ENCODE measurements at places on chromosomes 5 and 9. TPM values are rescaled to one million over a fixed set of nuclear protein-coding genes. Genes with fewer than 3 reads are reported as not detected.

- ATAC-seq = no peak
Measured at GRCh38 chr5:78667461-78668103, 19.0 kb upstream of the LHFPL2 start.

DNA sequence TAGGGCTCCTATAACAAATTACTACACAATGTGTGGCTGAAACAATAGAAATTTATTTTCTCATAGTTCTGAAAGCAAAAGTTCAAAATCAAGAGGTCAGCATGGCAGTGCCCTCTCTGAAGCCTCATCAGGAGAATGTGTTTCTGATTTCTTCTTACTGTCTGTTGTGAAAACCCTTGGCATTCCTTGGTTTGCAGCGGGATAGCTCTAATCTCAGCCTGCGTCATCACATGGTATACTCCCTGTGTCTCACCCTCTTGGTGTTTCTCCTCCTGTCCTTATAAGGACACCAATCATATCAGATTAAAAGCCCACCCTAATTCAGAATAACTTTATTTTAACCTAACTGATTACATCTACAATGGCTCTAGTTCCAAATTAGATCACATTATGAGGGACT lies 87.5 kb upstream of the CDH9 start:
- ATAC-seq = no peak

Gene TMOD1
- total RNA-seq = 0.60 TPM

DNA sequence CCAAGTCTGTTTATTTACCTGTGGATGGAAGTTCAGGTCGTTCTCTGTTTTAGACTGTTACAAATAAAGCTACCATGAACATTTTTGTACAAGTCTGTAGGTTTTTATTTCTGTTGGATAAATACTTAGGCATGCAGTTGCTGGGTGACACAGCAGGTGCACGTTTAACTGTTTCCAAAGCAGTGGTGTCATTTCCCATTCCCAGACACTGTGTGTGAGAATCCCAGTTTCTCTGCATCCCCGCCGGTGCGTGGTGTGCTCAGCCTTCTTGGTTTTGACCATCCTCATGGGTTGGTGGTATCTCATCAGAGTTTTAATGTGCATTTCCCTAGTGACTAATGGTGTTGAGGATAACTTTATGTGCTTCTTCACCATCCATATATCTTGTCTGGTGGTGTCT lies 27.2 kb downstream of the AHRR start:
- no peak for ATAC-seq

GRCh38 chr5:145237843-145238242 lies 597.3 kb downstream of the PRELID2 start:
- ATAC-seq = peak; percentile 41

- no peak for ATAC-seq
Measured at GRCh38 chr5:111017731-111018130, 53.8 kb upstream of the TSLP start.

Gene TCF7
- 4.6 TPM for total RNA-seq

GRCh38 chr9:13113751-13114150 lies 165.7 kb downstream of the MPDZ start:
- ATAC-seq = no peak

- ATAC-seq = no peak
Measured at GRCh38 chr9:91805031-91805430, 145.0 kb downstream of the ROR2 start.

DNA sequence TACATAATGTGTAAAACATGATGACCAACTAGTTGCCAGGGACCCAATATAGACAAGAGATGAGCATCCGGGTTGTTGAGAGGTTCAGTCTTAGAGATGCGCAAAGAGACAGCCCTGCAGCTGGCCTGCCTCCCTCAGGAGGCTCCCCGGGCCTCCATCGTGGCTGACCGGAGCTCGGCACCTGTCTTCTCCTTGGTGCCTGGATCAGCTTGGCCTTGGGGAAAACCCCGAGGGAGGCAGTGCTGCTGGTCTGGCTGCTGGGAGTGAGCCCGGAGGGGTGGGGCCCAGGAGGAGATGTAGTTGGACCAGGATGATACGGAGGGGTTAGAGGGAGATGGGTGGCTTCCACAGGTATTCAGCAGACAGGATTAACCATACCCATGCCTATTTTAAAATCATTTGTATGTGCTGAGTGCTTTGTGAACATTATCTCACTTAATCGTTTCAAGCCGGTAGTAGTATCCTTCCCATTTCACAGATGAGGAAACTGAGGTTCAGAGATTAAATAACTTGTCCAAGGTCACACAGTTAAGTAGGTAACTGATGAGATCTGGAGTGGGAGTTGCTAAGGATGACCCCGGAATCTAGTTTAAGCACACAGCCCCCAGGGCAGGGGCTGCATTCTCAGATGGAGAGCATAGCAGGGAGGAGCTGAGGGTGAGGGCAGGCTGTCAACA lies 173.8 kb downstream of the COL23A1 start:
- ATAC-seq = no peak

Gene HAVCR2
- 0.88 TPM for total RNA-seq

DNA sequence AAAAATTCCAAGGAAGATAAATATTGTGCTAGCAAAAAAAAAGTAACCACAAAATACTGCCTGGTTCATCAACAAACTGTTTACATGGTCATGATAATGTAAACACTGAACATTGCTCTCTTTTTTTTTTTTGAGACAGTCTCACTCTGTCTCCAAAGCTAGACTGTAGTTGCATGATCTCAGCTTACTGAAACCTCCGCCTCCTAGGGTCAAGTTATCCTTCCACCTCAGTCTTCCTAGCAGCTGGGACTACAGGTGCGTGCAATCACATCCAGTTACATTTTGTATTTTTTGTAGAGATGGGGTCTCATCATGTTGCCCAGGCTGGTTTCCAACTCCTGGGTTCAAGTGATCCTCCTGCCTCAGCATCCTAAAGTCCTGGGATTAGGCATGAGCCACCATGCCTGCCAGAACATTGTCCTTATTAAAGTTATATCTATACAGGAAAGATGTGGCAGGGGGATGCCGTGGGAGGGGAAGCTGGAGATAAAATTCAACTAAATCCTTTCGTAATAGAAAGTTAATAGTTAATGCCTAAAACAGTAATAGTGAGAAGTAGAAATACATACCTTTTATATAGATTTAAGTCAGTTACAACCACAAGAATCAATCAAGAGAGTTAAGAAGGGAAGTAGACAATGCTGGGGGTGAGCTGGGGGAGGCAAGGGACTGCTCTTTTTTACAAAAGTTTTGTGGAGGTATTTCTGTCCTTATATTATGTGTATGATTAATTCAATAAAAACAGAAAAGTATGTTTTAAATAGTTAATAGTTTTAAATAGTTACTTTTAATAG lies 52.3 kb downstream of the RGMB start:
- ATAC-seq = no peak

Gene ADAMTS19
- total RNA-seq = not detected

DNA sequence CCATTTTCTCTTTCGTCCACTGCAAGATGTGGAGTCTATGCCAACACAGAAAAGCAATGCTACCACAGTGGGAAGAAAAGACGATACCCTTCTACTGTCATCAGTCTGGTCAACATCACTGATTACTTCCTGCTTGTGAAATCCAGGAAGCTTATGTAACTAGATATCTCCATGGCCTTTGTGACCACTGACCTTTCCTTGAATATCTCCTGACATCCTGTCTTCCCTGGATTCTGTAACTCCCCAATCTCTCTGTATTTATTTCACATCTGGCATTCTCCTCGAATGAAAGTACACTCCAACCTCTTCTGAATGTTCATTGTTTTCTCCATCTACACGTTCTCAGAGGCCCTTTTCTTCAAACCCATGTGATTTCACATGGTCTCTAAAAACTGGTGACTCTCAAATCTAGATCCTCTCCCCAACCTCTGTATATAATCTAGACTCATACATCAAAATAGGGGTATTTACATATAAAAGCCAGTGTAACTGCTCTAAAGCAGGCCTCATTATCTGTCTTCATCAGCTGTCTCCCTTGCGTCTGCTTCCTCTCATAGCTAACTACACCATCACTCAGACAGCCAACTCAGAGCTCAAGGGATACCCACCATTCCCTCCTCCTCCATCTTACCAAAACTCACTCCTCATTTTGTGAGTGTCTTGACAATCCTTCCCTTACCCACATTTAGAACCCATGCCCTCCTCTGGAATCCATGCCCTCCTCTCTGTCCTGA lies 156.8 kb downstream of the SEMA5A start:
- ATAC-seq = no peak

GRCh38 chr5:142576303-142576702 lies 109.6 kb downstream of the FGF1 start:
- ATAC-seq = no peak

Gene SHC3
- total RNA-seq = 1.4 TPM

- ATAC-seq = no peak
Measured at GRCh38 chr9:5624655-5625054, 4.3 kb upstream of the RIC1 start.

Gene FAXDC2
- 2.9 TPM for total RNA-seq

Gene ANKRD34B
- total RNA-seq = not detected

DNA sequence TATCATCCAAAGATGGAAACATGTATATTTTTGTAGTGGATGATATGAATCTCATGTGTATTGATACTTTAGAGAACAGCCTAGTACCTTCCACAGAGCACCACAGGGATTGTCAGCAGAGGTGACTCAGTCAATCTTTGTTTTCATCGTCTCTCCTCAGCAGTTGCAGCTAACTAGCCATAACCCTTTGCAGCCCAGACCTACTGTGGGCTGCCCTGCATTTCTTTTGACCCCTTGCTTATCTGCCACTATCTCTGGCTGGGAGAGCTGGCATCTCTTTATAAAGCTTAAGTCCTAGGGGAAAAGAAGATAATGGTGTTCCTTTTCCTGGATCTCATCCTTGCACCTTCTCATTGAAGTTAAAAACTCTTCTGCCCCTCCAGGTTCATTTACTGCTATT lies 28.7 kb downstream of the HMGCR start:
- peak; percentile 19 for ATAC-seq

GRCh38 chr9:74309654-74310053 lies 187.5 kb upstream of the RORB start:
- no peak for ATAC-seq

DNA sequence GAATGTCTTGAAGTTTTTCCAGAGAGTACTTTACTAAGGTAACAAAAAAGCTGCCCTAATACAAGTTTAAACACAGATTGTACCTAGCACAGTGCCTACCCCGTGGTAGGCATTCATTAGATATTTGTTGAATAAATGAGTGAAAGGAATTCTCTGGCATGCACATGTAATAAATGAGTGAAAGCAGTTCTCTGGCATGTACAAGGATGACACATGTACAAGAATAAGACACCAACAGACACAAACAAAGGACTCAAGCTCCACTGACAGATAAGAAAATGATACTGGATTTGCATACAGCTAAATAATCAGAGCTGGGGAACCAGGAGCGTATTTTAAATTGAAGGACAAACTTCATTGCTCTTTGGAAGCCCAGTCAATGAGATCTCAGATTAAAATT lies 535.8 kb downstream of the EFNA5 start:
- no peak for ATAC-seq

Gene NEUROG1
- not detected for total RNA-seq

DNA sequence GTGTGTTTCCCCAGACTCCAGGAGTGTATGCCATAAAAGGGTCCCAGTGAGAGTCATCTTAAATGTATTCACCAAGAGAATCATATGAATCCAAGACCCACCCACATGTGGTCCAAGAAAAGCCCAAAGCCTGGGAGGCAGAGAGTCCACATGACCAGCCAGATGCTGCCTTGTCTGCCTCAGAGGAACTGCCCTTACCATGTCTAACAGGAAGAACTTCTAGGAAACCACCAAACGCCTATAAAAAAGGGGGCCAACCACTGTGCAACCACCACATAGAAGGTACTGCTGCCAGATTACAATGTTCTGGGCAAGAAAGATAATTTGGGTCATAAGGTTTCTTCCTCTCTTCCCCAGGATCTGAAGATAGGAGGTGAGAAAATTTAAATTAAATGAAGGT lies 129.8 kb upstream of the SLC24A2 start:
- no peak for ATAC-seq
